Cerebellar nuclear complex (tissue), 1 donor: ENCODE measurements at places on chromosomes 13 and 19.

- no peak for DNase-seq
Observed at GRCh38 chr19:6806488-6806887, 34.0 kb downstream of the VAV1 start.

DNA sequence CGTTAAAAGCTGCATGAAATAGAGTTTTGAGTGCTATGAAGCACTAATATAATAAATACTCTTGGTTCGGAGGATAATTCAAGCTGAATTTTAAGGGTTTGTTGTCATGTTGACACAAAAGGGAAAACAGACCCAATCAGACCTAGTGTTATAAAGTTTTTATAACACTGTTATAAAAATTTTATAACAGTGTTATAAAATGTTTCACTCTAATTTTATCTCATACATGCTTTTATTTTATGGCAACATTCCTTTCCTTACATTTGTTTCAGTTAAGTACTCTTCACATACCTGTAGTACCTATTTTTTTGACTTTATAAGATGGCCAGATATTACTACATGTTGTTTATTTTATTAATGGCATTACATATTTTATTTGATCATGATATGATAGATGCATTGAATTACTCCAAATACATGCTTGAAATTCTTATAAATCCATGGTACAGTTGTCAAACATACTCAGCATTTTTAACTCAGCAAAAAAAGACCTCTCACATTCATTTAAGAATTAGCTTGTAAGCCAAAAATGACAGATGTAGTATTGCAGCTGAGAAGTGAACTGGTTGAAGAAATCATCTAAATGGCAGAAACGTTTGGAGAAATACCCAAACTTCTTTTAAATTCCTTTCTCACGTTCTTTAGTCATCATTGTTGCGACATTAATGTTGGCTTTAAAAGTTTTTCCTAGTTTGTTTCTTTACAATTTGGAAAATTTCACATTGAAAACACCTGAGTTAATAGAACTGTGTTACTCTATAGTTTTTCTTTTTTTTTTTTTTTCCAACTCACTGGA, 104.5 kb downstream of the PIBF1 start:
- no peak for DNase-seq

- DNase-seq: no peak
Observed at GRCh38 chr19:51417107-51417809, at the start of gene SIGLEC10. SIGLEC10 (minus strand) TSS chr19:51417642; CDS start chr19:51417581, 61 bp downstream.

GRCh38 chr13:106473154-106473553, 62.3 kb downstream of the EFNB2 start:
- DNase-seq: no peak

DNA sequence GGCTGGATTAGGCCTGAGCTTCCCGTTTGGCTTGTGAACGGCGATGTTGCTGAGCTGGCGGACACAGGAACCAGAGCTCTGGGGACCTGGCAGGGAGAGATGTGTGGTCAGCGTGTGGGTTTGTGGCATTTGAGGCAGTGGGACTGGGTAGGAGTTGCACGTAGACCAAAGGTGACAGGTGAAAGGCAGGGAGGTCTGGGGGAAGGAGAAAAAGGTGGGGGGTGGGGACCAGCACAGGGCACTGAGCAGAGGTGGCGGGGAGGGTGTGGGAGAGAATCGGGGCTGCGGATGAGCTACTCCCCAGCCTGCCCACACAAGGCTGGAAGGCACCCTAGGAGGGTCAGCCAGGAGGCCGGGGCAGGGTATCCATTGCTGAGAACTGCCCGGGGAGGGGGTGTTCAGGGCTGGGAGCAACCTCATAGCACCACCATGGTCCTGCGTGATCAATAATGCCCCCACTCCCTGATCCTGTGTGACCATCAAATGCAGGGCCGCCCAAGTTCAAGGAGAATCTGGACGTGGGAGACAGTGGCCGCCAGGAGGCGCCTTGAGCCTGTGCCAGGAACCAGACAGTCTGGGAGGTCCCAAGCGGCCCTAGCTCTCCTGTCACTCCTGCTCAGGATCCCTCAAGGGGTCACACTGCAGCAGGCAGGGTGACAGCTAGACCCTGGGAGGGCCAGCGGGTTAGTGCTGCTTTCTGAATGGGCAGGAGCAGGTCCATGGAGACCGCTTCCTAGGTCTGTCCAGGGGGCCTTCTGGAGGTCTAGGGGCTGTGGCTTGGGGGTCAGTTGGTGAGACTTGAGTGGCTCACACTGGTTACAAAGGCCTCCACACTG, 12.8 kb upstream of the SELENOW start:
- no peak for DNase-seq

- no peak for DNase-seq
Observed at GRCh38 chr13:113365583-113365970, 1.6 kb upstream of the GRTP1 start.

GRCh38 chr13:77860507-77860981, 58.1 kb downstream of the EDNRB start:
- no peak for DNase-seq

GRCh38 chr19:41324921-41325639, 15.1 kb downstream of the CCDC97 start:
- no peak for DNase-seq

GRCh38 chr19:42324655-42325307, 654 bp upstream of the MEGF8 start:
- DNase-seq: no peak

- DNase-seq: no peak
Observed at GRCh38 chr13:49368688-49369087, 75.2 kb downstream of the CAB39L start.

GRCh38 chr13:48094404-48094780, 512 bp downstream of the MED4 start:
- no peak for DNase-seq

- DNase-seq: no peak
Observed at GRCh38 chr13:38350114-38350617, 515 bp downstream of the UFM1 start.

- no peak for DNase-seq
Observed at GRCh38 chr13:51704399-51705313, 99.3 kb downstream of the DHRS12 start.
